ENCODE measurements at places on chromosomes 1 and 21.

DNA sequence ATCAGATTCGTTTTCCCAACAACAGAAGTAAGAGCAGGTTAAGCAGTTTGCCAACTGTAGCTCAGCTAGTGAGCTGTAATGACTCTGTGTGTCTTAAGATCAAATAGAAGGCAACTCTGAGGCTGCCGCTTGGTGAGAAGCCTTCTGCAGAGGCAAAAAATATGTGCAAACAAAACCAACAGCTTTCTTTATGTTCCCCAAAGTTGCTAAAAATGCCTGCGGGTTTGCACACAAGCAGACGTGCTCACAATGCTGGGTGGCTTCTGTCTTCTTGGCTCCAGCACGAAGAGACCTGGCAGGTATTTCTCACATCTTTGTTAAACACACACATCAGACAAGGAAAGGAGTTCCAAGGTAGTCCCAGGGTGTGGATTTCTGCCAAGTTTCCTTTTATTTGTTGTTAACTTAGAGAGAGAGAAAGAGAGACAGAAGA lies 158.9 kb upstream of the JUN start:
- peak; percentile 31 for DNase-seq

- no peak for DNase-seq
These were observed 586.5 kb downstream of the NEGR1 start for GRCh38 chr1:71695821-71696220.

DNA sequence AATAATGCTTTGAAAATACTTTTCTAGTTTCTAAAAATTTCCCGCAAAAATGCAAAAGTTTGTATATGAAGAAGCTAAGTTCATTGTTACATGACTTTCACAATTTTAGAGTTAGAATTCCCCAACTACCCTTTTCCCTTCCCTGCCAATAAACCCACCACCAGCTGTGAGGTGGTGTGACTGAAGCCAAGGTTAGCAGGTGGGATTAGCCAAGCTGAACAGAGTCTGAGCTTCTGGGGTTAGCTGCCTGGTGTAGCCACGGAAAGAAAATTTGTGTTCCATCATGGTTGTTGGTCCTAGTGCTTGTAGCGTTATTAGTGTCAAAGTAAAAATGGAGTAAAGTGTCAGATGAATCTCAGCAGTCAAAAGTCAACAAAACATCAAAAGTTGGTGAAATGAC lies 110.9 kb downstream of the ASTN1 start:
- DNase-seq, result no peak

GRCh38 chr1:17831597-17831996 lies 76.5 kb downstream of the ACTL8 start:
- no peak for DNase-seq

- DNase-seq, result no peak
These were observed 60.4 kb downstream of the ENAH start for GRCh38 chr1:225592362-225593025.

- DNase-seq, result no peak
These were observed 262.1 kb upstream of the SGIP1 start for GRCh38 chr1:66271904-66272254.
